ENCODE measurements at places on chromosomes 2 and 18.

- DNase-seq = no peak
Observed at GRCh38 chr2:239865059-239865639, 160.0 kb downstream of the NDUFA10 start.

- no peak for DNase-seq
Observed at GRCh38 chr2:199366406-199366805, 91.3 kb downstream of the SATB2 start.

- no peak for DNase-seq
Observed at GRCh38 chr2:28684142-28684858, 67.3 kb upstream of the PPP1CB start.

GRCh38 chr2:178397002-178397605 is 53.9 kb downstream of the PRKRA start:
- DNase-seq = no peak

DNA sequence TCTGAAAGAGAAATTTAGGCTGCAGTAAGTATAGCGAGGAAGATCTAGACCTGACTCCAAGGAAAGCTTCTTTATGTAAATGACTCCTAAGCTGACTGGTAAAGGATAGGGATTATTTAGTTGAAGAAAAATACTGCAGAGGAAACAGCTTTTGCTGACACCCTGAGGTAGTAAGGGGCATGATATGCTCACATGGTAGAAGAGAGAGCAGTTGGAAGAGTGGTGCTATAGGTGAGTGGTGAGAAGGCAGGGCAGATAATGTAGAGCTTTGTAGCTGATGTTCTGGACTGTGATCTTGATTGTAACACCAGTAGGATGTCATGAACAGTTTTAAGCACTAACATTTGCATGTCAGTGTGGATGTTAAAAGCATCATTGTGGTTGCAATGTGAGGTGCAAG is 639.1 kb upstream of the SLC39A10 start:
- no peak for DNase-seq

DNA sequence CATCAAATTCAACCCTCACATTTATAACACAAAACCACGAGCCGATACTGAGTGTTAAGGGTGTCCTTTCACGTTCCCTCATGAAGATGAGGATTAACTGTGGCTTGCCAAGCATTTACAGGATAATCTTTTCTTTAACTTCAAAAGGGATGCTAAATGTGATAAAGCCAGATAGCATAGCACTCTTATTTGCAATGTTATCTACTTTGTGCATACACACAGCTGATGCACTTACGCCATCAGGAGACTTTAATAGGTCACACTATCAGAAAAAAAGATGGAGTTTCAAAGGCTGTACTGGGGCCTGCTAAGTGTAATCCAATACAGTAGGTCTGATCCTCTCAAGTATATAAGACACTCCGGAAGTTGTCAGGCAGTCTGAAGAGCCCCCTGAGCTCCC is 572.7 kb downstream of the PIK3C3 start:
- no peak for DNase-seq

DNA sequence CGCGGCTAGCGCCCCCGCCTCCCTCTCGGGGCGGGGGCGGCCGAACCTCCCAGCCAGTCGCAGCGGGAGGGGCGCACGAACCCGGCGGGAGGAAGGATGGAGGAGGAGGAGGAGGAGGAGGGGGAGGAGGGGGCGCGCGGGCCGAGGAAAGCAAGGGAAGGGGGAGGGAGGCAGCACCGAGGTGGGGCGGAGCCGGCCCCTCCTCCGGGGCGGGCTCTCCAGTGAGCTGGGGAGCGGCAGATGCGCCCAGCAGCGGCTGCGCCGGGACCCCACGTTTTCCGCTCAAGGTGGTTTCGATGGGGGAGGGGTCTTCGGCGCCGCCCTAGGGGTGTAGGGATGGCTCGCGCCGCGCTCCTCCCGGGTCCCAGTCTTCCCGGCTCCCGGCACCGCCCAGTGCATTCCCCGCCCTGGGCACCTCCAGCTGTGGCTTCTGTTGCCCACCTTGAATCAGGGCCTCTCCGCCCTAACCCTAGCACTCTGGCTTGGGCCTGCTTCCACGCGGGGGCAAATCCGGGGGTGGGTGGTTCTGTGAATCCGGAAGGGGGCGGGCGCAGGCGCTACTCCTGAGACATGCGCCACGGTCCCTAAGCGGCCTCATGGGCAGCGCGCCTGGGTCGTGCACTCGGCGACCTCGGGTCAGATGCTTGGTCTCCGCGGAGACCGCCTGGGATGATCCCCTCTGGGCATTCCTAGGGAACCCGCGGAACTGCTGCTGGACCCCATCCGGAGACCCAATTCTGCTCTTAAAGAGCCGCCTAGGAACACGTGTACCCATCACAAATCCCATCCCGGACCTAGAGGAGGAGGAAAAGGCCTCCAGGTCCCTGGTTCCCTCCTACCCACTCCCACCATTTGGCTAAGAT is at the start of gene FBXO41:
Gene FBXO41 (minus strand): TSS at position 183 of the 863 bp plus-strand sequence. CDS start 14,848 bp downstream, outside the sequence.
- peak; percentile 57 for DNase-seq

DNA sequence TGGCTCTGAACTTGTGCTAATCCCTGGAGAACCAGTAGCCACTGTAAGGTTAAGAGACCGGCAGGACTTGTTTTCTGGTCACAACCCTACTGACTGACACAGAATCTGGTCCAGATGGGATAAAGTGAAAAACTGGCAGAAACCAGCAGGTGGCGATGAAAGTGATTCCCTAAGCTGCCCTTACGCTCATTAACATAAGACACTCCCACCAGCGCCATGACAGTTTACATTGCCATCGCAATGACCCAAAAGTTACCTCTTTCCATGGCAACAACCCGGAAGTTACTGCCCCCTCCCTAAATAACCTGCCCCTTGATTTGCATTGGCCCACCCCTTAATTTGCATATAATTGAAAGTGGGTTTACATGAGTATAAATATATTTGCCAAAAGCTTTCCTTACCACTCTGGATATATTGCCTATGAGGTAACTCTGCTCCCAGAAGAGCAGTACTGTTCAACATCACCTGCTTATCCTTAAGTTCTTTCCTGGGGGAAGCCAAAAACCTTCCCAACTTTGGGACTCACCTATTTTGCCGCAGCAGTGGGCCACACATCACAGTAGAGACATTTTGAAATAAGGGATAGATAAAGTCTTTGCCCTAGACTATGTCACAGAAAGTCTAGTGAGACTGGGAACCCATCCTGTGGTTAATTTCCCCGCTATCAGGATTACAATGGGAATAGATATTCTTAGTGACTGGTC is 35.8 kb upstream of the AFF3 start:
- DNase-seq = no peak

GRCh38 chr18:4311136-4311535 is 144.0 kb downstream of the DLGAP1 start:
- DNase-seq = no peak

DNA sequence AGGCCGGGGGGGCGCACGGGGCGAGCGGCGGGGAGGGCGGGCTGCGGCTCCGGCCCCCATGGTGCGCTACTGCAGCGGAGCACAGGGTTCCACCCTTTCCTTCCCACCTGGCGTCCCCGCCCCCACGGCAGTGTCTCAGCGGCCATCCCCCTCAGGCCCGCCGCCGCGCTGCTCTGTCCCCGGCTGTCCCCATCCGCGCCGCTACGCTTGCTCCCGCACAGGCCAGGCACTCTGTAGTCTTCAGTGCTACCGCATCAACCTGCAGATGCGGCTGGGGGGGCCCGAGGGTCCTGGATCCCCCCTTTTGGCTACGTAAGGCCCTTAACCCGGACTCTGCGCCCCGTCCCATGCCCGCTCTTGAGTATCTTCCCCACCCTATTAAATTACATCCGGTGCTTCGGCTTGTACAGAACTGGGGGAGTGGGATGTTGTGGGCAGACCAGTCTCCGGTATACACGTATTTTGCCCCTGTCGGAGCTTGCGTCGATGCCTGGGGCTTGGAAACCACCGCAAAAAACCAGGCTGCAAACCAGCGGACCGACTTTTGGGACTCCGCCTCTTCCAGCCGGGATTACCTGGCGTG is 598 bp upstream of the WBP1 start:
- peak; percentile 85 for DNase-seq

DNA sequence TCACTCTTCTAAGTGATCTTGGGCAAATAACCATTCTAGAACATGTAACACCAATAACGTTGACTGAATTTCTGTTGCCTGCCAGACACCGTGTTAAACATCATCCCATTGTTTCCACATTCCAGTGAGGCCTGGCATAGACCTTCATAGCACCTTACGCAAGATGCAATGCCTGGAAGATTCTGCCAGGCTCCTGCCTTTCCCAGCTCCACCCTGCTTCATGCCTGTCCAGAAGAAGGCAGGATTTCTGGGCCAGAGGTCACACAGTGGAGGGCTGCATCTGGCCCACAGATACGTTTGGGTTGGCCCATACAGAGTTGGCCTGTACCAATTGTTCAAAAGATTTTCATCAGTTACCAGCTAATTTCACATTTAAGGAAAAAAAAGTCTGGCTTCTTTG is 46.3 kb downstream of the EN1 start:
- DNase-seq = no peak

DNA sequence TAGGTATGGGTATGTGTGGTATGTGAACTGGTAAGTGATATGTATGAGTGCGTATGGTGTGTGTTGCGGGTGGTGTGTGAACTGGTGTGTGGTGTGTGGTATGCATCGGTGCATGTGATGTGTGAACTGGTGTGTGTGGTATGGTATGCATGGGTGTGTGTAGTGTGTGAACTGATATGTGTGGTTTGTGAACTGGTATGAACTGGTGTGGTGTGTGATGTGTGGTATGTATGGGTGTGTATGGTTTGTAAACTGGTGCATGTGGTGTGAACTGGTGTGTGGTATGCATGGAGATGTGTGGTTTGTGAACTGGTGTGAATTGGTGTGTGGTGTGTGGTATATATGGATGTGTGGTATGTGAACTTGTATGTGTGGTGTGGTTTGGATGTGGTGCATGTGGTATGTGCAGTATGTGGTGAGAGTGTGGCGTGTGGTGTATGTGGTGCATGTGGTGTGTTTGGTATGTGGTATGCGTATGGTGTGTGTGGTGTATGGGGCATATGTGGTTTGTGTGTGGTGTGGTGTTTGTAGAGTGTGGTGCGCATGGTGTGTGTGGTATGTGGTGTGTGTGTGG is 208.9 kb upstream of the TNP1 start:
- DNase-seq = no peak

- DNase-seq = no peak
Observed at GRCh38 chr2:182210669-182211068, 216.2 kb downstream of the PDE1A start.

Data from activated gamma-delta T cell treated with Interleukin-2 at 50 U/mL for 16 hours (primary cell).